NCI-H1694 (cell line): ENCODE measurements at places on chromosomes 11 and 22.
A peak's percentile ranks its signal among the peaks of the same experiment; 100 is the strongest.

DNA sequence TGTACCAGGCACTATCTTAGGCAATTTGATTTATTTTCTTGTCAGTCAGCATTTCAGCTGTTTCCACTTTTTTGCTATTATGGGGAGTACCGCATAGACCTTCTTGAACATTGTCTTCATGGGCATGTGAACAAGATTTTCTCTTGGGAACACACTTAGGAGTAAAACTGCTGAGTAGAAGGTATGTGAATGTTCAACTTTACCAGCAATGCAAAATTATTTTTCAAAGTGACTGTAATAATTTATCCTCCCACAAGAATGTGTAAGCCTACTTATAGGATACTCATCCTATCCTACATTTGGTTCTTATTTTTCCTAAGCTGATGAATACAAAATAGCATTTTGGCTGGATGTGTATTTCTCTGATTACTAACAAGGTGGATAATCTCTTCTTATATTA is 132.0 kb upstream of the NAV2 start:
- DNase-seq, result no peak

DNA sequence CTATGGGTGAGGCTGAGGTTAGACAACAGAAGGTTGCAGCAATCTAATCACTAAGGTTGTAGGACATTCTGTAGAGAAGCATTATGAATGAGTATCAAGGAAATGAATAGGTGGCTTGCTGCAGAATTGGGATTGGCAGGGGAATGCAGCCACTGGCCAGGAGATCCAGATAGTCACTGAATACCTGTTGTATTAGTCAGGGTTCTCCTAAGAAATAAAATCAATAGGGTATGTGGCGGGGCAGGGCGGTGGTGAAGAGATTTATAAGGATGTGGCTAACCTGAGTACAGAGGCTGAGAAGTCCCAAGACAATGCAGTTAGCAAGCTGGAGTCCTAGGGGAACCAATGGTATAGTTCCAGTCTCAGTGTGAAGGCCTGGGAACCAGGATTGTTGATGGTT is 163.0 kb downstream of the SPON1 start:
- DNase-seq, result no peak

DNA sequence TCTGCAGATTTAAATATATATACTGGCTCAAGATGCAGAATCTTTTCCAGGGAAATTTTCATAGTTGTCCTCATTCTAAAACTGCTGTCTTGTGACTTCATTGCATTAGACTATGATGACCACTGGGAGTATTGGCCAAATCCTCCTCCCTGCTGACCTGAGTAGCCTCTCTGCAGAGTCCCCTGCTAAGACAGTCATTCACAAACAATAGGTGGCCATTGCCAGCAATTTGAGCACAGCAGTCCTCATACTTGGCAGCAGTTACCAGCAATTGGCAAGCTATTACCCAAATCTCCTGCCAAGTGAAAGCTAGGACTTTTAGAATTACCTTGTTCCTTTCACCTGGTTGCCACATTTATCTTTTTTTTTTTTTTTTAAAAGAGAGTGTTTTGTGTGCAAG is 325.8 kb downstream of the FAT3 start:
- DNase-seq, result no peak

- no peak for DNase-seq
Observed at GRCh38 chr22:47210686-47211085, 448.2 kb downstream of the TBC1D22A start.

GRCh38 chr11:2256951-2257700 is 13.3 kb downstream of the ASCL2 start:
- DNase-seq, result no peak

GRCh38 chr11:119608201-119608600 is 120.8 kb downstream of the NECTIN1 start:
- DNase-seq, result no peak

DNA sequence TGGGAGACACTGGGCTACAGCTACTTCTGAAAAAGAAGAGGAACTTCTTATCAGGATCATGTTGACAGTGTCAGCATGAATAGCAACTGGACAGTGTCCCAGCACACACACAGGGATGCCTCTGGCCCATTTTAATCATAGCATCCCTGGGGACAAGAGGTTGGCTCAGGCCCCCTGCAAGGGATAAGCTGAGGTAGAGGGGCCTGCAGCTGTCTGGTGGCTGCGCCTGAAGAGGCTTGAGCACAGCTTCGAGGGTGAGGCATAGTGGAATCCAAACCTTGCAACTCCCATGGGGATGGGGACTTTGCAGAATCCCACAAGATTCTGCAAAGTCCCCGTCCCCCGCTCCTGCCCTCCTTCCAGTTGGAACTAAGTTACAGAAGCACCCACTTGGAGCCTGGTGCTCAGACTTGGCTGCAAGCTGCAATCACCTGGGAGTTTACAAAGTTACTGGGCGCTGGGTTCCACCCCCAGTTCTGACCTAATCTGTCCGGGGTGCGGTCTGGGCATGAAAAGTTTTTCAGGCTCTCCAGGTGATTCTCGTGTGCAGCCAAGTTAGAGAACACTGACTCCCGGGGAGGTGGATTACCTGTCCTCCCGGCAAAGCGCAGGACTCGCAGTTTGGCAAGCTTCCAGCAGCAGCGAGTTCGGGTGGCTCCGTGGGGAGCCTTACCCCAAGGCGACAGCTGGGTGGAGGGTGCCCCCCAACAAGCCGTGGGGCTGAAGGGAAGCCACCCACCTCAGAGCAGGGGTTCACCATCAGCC is 16.0 kb upstream of the LINC01488 start:
- DNase-seq, result no peak

- DNase-seq, result no peak
Observed at GRCh38 chr11:111886844-111887243, 7.5 kb downstream of the CFAP68 start.

DNA sequence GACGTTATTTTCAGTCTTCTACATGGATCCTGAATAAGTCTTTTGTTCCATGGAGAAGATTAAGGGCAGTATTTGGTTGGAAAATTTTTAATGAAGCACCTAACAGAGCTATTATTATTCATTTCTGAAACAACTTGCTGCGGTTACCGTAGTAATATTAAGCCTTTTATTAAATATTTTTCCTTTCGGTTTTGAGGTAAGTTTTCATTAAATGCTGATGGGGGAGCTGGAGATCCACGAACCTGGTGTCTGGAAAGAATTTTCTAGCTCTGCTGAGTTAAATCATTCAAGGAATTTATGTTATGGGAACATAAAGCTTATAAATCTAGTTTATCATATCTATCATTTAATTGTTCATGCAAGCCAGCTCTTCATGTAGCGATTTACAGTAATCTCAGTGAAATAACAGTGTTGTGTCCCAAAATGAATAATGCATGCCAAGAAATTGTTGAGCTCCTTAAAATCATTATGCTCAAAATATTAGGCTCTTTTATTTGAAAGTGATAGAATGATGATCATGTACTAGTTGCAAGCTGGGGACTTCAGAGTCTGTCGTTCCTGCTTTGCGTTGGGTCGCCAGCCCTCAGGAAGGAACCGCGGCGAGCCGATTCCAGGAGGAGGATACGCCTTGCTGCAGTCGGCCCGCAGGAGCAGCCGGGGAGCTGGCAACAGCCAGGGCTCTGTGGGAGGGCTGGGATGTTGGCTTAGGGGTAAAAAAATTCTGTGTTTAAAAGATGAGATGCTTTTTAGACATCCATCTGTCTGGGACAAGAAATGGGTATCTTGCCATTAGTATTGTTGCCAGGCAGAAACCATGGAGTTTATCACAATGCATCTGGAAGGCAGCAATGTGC is 83.1 kb downstream of the TBC1D22A start:
- DNase-seq, result peak; percentile 47

DNA sequence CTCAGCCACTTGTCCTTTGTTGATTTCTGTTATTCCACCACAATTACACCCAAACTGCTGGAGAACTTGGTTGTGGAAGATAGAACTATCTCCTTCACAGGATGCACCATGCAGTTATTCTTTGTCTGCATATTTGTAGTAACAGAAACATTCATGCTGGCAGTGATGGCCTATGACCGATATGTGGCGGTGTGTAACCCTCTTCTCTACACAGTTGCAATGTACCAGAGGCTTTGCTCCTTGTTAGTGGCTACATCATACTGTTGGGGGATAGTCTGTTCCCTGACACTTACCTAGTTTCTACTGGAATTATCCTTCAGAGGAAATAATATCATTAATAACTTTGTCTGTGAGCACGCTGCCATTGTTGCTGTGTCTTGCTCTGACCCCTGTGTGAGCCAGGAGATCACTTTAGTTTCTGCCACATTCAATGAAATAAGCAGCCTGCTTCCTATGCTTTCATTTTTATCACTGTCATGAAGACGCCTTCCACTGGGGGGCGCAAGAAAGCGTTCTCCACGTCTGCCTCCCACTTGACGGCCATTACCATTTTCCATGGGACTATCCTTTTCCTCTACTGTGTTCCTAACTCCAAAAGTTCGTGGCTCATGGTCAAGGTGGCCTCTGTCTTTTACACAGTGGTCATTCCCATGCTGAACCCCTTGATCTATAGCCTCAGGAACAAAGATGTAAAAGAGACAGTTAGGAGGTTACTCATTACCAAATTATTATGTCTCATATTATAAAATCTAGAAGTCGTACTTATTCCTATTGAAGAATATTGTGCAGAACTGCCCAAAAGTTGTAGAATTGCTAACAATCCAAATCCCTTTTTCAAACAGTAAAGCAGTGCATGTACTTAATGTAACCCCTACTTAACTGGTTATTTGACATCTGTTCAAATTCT is 53.2 kb downstream of the OR4C6 start:
- DNase-seq, result peak; percentile 4

DNA sequence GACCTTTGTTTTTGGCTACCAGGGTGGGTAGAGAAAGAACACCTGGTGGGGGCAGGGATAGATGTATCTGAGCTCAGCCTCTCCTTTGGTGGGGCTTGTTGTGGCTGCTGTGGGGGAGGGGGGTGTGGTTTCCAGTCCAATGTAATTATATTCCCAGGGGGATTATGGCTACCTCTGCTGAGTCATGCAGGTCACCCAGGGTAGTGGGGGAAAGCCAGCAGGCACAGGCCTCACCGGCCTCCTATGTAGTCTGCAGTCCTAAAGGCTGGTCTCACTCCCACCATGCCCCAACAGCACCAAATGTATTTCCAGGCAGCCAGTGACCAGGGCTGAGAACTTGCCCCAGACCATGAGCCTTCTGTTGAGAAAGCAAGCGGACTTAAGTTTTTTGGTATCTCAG is 119.6 kb downstream of the DYNC2H1 start:
- no peak for DNase-seq

GRCh38 chr11:11211888-11212287 is 141.2 kb downstream of the CSNK2A3 start:
- DNase-seq, result peak; percentile 10

DNA sequence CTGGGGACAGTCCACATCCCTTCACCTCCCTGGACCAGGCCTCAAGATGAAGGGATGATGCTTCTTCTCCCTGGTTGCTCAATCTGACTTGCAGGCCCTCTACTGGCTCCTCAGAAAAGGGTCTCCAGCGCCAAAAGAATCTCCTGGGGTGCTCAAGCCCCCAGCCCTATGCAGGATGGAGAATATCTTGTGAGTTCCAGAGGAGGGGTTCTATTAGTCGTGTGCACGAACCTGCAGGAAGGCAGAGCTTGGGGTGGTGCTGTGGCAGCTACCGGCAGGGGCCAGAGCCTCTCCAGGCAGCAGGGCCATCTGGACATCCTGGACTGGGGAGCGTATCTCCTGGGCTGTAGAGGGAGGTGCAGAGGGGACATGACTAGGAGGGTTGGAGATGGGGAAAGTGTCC is 1339.5 kb downstream of the BRD1 start:
- no peak for DNase-seq

DNA sequence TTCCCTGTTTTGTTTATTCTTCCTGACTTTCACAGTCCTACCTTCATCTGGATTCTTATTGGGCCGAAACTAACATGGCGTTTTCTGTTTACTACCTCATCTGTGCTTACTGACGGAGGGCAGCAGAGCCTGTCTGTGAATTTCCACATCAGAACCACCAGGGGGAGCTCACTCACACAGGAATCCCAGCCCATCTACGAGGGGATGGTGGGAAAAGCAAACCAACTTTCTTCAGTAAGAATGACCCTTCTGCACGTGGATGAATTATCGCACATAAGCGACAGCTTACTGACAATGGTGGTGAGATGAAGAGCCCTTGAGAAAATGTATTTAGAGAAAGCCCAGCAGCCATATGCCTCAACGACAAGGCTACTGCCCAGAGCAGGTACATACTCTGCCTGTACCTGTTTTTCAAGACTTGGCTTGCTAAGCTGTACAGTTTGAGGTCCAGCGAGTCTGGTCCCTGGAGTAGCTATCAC is 42.5 kb downstream of the LARGE2 start:
- DNase-seq, result peak; percentile 46

- no peak for DNase-seq
Observed at GRCh38 chr11:121688860-121689614, 236.3 kb upstream of the SORL1-AS1 start.

- no peak for DNase-seq
Observed at GRCh38 chr11:66414120-66414934, 6.5 kb upstream of the NPAS4 start.

GRCh38 chr11:119095066-119095880 is 6.4 kb downstream of the DPAGT1 start:
- DNase-seq, result peak; percentile 88

DNA sequence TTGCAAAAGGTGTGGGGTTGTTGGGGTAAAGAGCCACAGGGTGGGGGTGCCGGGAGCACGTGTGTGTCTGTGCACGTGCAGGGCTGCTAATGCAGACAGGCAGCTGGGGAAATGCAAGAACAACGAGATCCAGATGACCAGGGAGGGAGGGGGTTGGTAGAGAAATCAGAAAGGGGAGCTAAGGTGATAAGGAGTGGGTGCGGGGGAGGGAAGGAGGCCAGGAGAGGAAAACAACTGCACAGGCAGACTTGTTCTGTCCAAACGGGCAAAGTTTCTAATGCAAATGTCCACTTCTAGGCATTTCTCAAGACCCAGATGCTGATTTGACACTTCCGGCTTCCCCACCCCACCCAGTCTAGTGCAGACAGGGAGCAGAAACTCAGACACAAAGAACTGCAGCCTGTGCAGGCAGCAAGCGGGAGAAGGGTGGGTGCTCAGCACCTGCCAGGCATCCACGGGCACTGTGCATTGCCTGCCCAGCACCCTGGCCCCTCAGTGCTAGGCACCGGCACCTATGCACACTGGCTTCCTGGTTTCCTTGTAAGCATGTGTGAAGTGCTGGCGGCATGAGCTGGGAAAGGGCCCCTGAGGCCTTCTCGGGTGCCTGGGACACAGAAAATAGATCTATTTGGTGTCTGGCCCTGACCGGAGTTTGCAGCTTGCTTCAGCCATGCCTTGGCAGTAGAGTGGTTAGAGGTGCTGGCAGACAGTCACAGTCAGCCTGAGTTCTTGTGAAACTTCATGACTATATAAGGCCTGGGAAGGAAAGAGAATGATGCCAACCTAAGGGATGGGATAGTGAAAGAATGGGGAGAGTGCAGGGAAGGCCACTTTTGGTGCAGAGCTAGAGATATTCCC is 220.1 kb upstream of the SORL1-AS1 start:
- no peak for DNase-seq

DNA sequence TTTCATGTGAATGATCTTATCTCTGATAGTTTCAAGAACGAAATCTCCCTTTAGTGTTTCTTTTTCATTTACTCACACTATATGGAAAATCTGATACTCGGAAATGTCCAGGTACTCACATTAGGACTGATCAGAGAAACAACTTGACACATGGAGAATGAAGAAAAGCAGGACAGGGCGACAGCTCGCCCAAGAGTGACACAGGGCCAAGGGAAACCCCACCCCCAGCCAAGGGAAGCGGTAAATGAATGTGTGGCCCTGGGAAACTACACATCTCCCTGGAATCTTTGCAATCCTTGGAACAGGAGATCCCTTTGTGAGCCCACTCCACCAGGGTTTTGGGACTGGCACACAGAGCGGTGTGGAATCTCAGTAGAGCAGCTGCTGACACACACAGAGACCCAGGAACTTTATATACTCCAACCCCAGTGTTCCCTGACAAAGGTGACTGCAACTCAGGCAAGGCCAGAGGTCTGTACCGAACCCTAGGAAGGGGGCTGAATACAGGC is 303.7 kb upstream of the ARHGAP42 start:
- no peak for DNase-seq
